ENCODE measurements at places on chromosomes 13 and 19.

DNA sequence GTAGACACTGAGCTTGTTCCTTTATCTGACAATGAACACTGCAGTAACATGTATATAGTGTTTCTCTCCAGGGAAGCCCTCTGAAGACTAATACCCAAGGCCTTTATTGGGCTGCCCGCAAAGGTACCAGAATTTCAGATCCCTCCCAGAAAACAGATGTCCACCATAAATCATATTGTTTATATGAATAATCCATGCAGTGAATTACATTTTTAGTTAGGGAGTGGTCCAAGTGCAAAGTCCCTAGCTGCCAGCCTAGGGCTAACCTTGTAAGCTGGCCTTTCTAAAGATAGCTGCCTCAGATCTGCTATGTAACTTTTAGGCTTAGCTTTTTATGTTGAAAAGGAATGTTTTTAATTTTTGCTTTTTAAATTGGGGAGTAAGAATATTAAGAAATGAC lies 44.7 kb downstream of the TDRD3 start:
- no peak for DNase-seq
- H3K27me3 ChIP-seq, result no peaks in the 10 kb centered on the region
- H3K4me1 ChIP-seq, result peaks cover 5% of the 10 kb centered on the region
- H3K27ac ChIP-seq, result no peak overlapping the region

DNA sequence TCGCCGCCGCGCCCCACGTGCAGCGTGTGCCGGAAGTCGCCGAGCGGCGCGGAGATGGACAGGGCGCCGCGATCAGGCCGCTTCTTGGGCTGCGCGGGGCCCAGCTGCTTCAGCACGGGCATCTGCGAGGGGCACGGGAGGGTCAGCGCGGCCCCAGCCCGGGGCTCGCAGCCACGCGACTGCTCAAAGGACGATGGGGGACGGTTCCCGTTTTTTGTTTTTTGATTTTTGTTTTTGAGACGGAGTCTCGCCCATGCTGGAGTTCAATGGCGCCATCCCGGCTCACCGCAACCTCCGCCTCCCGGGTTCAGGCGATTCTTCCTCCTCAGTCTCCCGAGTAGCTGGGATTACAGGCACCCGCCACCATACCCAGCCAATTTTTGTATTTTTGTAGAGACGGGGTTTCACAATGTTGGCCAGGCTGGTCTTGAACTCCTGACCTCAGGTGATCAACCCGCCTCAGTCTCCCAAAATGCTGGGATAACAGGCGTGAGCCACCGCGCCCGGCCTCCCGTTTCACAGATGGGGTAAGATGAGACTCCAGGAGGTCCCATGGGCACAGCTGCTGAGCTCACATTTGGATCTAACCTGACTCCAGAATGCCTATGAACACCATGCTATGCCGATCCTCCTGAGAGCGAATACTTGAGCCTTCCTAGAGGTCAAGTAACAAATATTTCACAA lies 2.0 kb upstream of the LENG9 start:
- H3K4me1 ChIP-seq, result peaks cover 7% of the 10 kb centered on the region
- peaks cover 46% of the 10 kb centered on the region for H3K27me3 ChIP-seq
- peak overlapping the region; percentile 55 for H3K4me3 ChIP-seq
- no peak overlapping the region for H3K27ac ChIP-seq
- DNase-seq, result no peak

GRCh38 chr13:24276306-24276705 lies 33.1 kb upstream of the C1QTNF9 start:
- no peak overlapping the region for H3K4me3 ChIP-seq
- H3K4me1 ChIP-seq, result peaks cover under 1% of the 10 kb centered on the region
- H3K27ac ChIP-seq, result no peak overlapping the region
- no peaks in the 10 kb centered on the region for H3K27me3 ChIP-seq

GRCh38 chr19:9735986-9736385 lies 32.6 kb downstream of the ZNF846 start:
- no peaks in the 10 kb centered on the region for H3K4me1 ChIP-seq
- H3K4me3 ChIP-seq, result no peak overlapping the region
- no peaks in the 10 kb centered on the region for H3K27me3 ChIP-seq

DNA sequence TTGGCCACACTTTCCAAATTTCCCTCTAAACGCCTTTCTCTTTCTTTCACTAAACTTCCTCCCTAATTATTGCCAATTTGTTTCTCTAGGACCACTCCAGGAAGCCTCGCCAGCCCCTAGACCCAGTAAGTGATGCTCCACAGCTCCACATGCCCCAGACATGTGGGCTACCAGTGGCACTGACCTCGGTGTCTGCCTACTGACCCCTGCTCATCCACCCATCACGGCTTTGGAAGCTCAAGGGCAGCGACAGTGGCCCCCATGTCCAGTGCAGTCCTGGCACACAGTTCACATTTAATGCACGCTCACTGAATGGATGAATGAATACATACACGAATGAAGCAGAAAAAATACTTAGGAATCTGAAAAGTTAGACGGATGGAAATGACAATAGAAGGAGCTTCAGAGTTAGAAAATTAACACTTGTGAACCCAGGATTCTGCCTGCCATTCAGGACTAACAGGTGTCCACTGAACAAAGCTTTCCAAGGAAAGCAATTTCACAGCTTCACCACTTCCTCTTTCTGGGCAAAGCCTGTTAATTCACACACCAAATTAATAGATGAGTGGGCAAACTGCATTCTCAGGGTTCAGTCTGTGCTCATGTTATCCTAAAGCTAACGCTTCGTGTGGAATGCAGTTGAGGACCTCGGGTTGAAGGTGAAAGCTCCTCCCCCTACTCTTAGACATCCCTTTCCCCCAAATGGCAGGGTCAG lies 50.9 kb downstream of the CCDC70 start:
- no peak overlapping the region for H3K4me3 ChIP-seq
- H3K4me1 ChIP-seq, result peaks cover 2% of the 10 kb centered on the region
- peaks cover 2% of the 10 kb centered on the region for H3K36me3 ChIP-seq
- H3K27ac ChIP-seq, result no peak overlapping the region
- no peaks in the 10 kb centered on the region for H3K27me3 ChIP-seq

DNA sequence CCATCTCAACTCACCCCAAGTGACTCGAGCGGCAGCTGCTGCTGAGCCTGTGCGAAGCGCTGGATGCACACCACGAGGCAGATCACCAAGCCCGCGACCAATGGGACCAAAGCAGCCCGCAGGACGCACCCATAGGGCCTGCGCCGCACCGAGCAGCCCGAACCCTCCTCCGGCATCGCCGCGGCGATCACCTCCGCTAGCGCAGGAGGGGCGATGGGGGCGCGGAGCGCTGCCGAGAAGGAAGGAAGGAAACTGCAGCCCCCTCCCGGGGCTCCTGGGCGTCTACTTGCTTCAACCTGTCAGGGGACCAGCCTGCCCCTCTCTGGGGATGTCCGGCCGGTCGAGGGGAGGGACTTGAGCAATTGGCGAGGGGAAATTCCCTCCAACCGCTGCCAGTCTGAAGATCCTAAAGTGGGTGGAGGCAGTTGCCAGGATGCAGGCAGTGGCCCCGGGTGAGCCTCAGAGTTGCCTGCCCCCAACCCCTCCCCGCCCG lies at the start of gene CD70:
TSS of gene CD70 (minus strand) at position 324 of the 493 bp plus-strand sequence. CDS start at position 176, 148 bp downstream.
- H3K27me3 ChIP-seq, result peaks cover 76% of the 10 kb centered on the region
- H3K4me3 ChIP-seq, result peak within 1 kb of the TSS; percentile 7
- DNase-seq, result no peak
- H3K4me1 ChIP-seq, result peaks cover 5% of the 10 kb centered on the region
